Adrenal gland (tissue), 19 donors: ENCODE measurements at places on chromosomes 16 and 17. TPM values are rescaled to one million over a fixed set of nuclear protein-coding genes. Genes with fewer than 3 reads are reported as not detected.

GRCh38 chr17:62919388-62919787, 46.6 kb upstream of the TANC2 start:
- H3K36me3 ChIP-seq = no peaks in the 10 kb centered on the region
- no peaks in the 10 kb centered on the region for H3K4me1 ChIP-seq
- no peak for DNase-seq
- H3K27ac ChIP-seq = no peak overlapping the region
- H3K27me3 ChIP-seq = no peaks in the 10 kb centered on the region

GRCh38 chr16:55146966-55147365, 177.0 kb upstream of the IRX6 start:
- no peak overlapping the region for H3K4me3 ChIP-seq
- no peaks in the 10 kb centered on the region for H3K36me3 ChIP-seq
- no peaks in the 10 kb centered on the region for H3K27me3 ChIP-seq
- H3K27ac ChIP-seq = no peak overlapping the region
- no peak for DNase-seq
- H3K4me1 ChIP-seq = no peaks in the 10 kb centered on the region

GRCh38 chr16:3879887-3880564, 487 bp downstream of the CREBBP start:
- no peaks in the 10 kb centered on the region for H3K27me3 ChIP-seq
- H3K4me3 ChIP-seq = peak overlapping the region; percentile 59
- peaks cover 40% of the 10 kb centered on the region for H3K4me1 ChIP-seq
- H3K27ac ChIP-seq = peak overlapping the region; percentile 51

DNA sequence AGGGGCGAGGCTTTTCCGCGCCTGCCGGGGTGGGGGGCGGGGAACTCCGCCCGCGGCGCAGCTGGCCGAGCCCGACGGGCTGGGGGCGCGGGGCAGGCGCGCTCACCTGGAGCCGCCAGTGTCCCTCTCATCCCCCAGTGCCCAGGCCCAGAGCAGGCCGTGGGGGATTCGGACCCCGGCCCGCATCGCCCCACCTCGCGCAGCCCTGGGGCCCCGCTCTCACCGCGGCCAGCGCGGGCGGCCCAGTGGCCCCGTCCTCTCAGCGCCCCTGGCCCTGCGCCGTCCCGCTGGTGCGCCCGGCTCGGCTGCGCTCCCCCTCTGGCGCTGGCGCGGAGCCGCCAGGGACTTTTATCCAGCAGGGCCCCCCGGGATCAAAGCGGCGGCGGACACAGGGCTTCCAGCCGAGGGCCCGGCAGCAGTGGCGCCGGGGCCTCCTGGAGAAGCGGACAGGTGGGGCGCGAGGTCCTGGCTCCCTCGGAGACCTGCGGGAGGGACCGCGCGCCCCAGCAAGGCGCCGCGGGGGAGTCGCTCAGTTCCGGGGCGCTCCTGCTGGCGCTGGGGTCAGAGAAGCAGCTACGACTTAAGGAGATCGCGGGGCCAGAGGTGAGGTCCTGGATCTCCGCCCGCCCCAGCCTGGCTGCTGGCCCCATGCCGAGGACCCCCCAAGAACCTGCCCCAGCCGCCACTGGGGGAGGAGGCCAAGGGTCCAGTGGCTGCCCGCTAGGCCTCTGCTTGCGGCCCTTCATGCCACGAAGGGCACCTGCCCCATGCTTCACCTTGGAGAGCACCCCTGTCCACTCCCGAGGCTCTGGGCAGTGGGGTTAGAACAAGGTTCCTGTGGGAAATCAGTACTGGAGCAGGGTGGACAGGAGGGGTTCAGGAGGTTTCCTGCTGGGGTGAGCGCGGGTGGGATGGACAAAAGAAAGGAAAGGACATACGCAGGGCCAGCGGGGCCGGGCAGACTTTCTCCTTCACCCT, 823 bp upstream of the NOTUM start:
- H3K4me1 ChIP-seq = peaks cover 12% of the 10 kb centered on the region
- H3K27ac ChIP-seq = no peak overlapping the region
- peaks cover 35% of the 10 kb centered on the region for H3K27me3 ChIP-seq
- no peaks in the 10 kb centered on the region for H3K36me3 ChIP-seq

DNA sequence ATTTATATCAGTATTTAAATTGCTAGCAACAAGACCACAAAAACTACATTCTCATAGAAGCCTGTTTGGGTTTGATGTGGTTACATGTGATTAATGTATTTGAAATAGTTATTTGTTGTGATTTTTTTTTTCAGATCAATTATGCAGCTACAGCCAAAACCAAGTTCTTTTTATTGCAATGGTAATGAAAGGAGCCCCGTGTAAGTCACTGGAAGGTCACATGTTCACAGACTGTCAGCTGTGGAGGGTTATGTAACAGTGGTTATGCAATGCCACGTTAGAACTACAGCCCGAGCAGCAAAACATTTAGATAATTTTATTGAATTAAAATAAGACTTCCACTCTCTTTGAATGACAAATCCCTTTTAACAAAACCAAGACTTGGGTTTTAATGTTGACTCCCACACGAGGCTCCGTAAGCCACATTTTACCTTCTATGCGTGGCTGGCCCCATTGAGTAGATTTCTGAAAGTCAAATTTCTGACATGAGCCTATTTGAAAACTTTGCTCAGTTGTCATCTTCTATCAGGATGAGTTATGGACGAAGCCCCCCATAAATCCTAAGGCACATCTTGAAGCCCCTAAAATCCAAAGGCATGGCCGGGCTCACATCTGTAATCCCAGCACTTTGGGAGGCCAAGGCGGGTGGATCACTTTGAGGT, 41.8 kb upstream of the SEC14L1 start:
- peaks cover 27% of the 10 kb centered on the region for H3K4me1 ChIP-seq
- H3K4me3 ChIP-seq = no peak overlapping the region
- no peaks in the 10 kb centered on the region for H3K36me3 ChIP-seq
- peak; percentile 75 for DNase-seq
- no peaks in the 10 kb centered on the region for H3K27me3 ChIP-seq

The GRB7 gene
- 0.17 TPM for polyA plus RNA-seq

The RETREG3 gene
- 27.1 TPM for polyA plus RNA-seq
